ENCODE measurements at places on chromosomes 6 and 20. TPM values are rescaled to one million over a fixed set of nuclear protein-coding genes. Genes with fewer than 3 reads are reported as not detected.
A peak's percentile ranks its signal among the peaks of the same experiment; 100 is the strongest.

DNA sequence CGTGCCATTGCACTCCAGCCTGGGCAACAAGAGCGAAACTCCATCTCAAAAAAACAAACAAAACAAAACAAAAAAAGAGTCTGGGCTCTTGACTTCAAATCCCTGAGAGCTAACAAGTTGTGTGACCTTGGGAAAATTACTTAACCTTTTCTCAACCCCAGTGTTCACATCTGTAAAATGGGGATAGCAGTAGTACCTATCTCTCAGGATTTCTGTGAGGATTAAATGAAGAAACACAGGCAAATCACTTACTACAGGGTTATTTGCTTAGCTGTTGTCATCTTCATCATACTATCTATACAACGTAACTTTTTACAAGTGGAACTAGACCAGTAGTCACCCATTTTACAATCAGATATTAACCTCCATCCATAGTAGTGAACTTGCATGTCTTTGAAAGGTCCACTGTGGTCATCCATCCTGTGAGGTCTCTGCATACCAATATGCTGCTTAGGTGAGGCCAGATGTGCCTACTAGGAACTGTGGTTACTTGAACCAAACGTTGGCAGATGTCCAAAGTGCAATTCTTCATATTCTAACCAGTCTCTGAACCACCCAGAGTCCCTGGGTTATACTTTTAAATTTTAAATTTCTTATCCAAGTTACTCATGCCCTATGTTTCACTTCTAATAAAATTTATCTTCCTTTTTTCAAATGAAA, 128.9 kb upstream of the BEND3 start:
- H3K4me3 ChIP-seq = no peak overlapping the region
- no peaks in the 10 kb centered on the region for H3K36me3 ChIP-seq
- no peak for DNase-seq
- H3K4me1 ChIP-seq = no peaks in the 10 kb centered on the region
- no peak overlapping the region for H3K27ac ChIP-seq
- H3K27me3 ChIP-seq = no peaks in the 10 kb centered on the region

DNA sequence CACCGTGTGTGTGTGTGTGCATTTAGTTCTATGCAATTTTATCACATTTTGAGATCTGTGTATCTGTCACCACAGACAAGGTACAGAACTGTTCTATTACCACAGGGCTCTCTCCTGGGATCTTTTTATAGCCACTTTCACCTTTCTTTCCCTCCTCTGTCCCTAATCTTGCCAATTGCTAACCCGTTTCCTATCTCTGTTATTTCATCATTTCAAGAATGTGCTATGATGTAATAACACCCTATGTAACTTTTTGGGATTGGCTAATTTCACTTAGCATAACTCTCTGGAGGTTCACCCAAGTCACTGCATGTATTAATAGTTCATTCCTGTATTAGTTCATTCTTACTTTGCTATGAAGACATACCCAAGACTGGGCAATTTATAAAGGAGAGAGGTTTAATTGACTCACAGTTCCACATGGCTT, 657.7 kb downstream of the QKI start:
- no peaks in the 10 kb centered on the region for H3K4me1 ChIP-seq
- no peaks in the 10 kb centered on the region for H3K36me3 ChIP-seq
- no peak overlapping the region for H3K4me3 ChIP-seq
- no peak for DNase-seq
- H3K27me3 ChIP-seq = no peaks in the 10 kb centered on the region
- H3K27ac ChIP-seq = no peak overlapping the region

- H3K27ac ChIP-seq = no peak overlapping the region
- H3K4me3 ChIP-seq = no peak overlapping the region
- DNase-seq = no peak
- H3K4me1 ChIP-seq = peaks cover 1% of the 10 kb centered on the region
- H3K27me3 ChIP-seq = no peaks in the 10 kb centered on the region
- H3K36me3 ChIP-seq = no peaks in the 10 kb centered on the region
These were observed 21.9 kb upstream of the SGK2 start for GRCh38 chr20:43536817-43537440.

DNA sequence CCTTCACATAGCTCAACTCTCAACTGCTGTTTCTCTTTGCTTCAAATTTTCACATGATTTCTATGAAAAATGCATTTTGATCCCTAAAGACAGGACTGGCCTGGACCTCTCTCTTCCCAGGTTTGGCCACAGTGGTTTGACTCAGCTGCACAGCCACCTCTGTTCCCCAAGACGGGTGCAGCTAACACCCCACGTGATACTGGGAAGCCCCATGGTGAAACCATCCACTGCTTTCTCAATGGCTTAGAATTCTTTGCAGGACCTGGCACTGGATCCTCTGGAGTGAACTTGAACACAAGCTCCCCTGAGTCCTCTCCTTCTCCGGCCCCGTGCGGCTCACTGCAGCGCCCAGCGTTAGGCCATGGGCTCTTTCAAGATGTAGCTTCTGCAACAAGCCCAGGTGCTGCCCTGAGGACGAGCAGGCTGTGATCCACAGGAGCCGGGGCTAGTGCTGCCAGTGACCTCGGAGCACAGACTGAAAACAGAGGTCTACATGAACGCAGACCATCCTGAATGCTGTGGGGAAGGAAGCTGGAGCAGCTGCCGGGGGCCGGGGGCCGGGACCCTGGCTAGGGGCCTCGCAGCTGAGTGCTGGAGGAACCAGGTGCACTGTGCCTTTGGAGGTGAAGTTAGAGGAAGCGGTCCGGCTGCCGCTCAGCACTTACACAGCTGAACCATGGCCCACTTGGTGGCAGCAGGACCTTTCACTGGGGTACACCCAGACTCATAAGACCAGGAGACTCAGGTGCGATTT, 58.8 kb upstream of the MPC1 start:
- no peak overlapping the region for H3K27ac ChIP-seq
- H3K4me3 ChIP-seq = no peak overlapping the region
- H3K27me3 ChIP-seq = no peaks in the 10 kb centered on the region
- H3K4me1 ChIP-seq = no peaks in the 10 kb centered on the region
- H3K36me3 ChIP-seq = no peaks in the 10 kb centered on the region
- no peak for DNase-seq

DNA sequence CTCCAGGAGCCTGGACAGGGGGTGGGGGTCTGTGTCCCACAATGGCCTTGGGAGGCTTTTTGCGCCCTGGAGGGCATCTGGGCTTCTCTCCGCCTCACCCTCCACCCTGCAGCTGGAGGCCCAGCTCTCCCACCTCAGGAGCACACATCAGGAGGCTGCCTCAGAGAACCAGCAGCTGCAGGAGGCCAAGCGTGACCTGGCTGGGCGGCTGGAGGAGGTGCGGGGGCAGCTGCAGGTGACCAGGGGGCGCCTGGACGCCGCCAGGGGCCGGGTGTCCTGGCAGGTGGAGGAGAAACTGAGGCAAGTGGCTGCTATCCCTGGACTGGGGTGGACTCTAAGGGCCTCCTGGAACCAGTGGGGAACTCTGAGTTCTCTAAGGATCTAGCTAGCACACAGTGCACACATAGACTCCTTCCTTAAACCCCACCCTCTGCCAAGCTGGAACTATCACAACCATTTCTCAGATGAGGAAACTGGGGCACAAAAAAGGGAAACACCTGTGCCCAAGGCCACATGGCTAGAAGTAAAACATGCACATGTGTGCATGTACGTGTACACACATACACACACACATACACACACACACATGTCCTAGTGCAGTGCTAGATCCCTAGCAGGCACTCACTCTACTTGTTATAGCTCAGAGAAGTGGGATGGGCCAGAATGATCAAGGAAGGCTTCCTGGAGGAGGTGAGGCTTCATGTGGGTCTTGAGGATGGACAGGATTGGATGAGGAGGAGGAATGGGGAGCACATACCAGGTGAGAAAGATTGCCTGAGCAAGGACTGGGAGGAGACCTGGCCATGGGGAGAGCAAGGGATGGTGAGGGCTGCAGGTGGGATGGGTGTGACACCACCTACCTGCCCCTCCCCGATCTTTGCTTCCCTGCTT, 22.9 kb downstream of the RAB44 start:
- peak; percentile 4 for DNase-seq
- H3K27ac ChIP-seq = no peak overlapping the region
- no peaks in the 10 kb centered on the region for H3K4me1 ChIP-seq
- no peaks in the 10 kb centered on the region for H3K36me3 ChIP-seq
- no peak overlapping the region for H3K4me3 ChIP-seq
- no peaks in the 10 kb centered on the region for H3K27me3 ChIP-seq

DNA sequence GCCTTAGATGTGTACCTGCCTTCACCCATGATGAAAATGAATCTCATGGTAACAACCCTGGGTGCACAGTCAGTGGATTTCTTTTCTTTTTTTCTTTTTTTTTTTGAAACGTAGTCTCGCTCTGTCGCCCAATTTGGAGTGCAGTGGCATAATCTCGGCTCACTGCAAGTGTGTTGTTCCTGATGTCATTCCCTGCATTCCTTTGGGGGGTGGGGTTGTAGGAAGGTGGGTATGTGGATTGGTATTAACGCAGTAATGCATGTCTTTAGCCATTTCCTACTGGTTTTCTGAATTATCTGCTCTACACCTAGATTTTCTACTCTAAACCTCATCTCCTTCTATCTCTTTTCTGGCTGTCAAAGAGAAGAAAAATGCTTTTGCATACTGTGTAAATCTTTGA, 146.6 kb downstream of the RNF144B start:
- no peak overlapping the region for H3K27ac ChIP-seq
- H3K4me1 ChIP-seq = no peaks in the 10 kb centered on the region
- no peak for DNase-seq

The FILIP1 gene
- total RNA-seq = 7.4 TPM

The EPPIN gene
- total RNA-seq = not detected

The LIN28B gene
- total RNA-seq = not detected

The MICB gene
- 1.4 TPM for total RNA-seq

The C4B gene
- total RNA-seq = 137 TPM

The GPR6 gene
- total RNA-seq = not detected

The FERMT1 gene
- total RNA-seq = 23.2 TPM

Measured in transverse colon (tissue), 4 donors.